ENCODE measurements at places on chromosomes 5 and 9.
A peak's percentile ranks its signal among the peaks of the same experiment; 100 is the strongest.

DNA sequence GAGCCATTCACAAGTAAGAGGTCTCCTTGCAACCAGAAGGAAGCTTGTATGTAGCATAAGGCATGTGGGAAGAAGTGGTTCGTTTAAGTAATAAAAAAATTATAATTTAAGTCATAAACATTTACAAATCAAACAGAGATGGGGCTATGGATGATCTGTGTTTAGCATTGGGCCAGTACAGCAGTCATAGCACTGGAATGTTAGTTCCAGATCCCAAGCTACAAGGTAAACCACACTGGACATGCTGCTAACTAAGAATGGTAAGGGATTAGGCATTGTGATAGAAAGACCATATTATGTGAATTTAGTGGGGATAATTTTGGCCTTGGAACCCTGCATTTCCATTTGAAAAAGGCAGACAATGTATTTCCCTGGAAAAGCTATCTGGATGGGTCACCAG, 170.4 kb upstream of the KCNN2 start:
- no peak overlapping the region for H3K27ac ChIP-seq
- no peak for DNase-seq
- no peaks in the 10 kb centered on the region for H3K27me3 ChIP-seq
- H3K4me1 ChIP-seq, result no peaks in the 10 kb centered on the region

- no peak for DNase-seq
- no peak overlapping the region for H3K27ac ChIP-seq
- H3K4me1 ChIP-seq, result no peaks in the 10 kb centered on the region
- no peaks in the 10 kb centered on the region for H3K27me3 ChIP-seq
- H3K36me3 ChIP-seq, result no peaks in the 10 kb centered on the region
Observed at GRCh38 chr5:153367466-153367865, 123.0 kb upstream of the GRIA1 start.

DNA sequence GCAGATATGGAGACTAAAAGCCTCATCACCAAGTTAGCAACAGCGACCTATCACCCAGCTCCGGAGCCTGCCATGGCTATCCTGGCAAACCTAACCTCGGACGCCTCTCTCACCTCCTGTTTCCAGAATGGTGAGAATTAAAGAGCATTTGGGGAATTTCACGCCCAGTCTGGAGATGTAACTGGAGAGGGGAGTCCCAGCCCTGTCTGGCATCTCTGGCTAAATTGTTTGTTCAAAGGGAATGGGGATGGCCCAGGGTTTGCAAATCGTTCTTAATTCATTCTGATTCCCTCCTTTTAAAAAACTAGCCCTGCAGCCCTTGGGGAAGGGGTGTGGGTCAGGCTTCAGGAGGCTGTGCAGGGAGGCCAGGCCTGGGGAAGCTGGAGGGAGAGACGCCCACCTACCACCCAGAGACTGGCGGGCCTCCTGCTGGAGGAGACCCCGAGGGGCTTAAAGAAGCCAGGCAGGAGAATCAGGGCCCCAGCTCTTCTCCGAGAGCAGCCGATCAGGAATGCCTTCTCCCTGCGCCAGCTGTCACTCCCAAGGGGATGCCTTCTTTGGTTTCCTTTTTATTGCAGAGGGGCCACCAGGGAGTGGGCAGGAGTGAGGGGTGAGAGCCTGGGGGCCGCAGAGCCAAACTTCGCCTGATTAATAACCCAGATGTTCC, 964 bp upstream of the COL5A1 start:
- H3K27ac ChIP-seq, result peak overlapping the region; percentile 64
- H3K4me1 ChIP-seq, result peaks cover 18% of the 10 kb centered on the region
- no peaks in the 10 kb centered on the region for H3K27me3 ChIP-seq
- peak overlapping the region; percentile 64 for H3K4me3 ChIP-seq

DNA sequence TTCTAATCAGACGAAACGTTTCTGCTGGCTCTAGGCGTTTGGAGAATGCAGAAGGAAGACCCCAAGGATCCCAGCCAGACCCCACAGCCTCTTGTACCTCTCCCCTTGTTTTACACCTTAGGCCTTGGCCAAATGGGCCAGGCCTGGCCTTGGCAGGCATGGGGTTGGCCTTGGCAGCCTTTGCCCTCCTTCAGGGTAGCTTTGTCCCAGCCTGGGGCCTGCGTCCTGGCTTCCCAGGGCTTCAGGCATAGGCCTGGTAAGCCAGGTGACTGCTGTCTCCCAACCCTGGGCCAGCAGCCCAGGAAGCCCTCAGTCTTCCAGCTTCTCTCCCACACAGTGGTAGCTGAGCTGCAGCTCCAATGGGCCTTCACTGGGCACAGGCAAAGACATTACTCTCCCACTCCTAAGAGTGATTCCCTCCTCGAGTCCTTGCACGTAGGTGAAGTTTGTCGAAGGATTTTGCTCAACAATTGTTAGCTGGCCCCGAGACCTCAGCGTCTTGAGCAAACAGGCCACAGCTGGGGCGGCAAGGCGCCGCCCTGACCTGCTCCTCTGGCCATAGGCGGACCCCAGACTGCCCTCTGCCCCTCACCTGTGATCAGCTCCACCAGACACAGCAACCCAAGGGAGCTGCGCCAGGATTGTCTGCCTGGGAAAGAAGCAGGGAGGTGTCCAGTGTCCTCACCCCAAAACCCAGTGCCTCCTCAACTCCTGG, 1.1 kb upstream of the PITX1 start:
- DNase-seq, result peak; percentile 16
- peaks cover 26% of the 10 kb centered on the region for H3K4me1 ChIP-seq
- H3K27me3 ChIP-seq, result peaks cover 93% of the 10 kb centered on the region
- H3K27ac ChIP-seq, result no peak overlapping the region

DNA sequence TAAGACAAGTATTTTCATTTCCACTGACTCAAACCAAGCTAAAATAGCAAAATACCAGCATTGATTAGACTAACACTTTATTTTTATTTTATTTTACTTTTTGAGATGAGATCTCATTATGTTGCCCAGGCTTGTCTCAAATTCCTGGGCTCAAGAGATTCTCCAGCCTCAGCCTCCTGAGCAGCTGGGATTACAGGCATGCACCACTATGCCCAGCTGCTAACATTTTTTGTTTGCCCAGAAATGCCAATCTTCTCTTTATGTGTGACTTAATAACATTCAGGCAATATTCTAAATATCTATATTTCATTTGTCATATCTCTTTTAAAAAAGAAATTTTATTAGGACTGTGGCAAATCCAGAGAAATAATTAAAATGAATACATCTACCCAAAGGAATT, 55.0 kb downstream of the OXCT1 start:
- DNase-seq, result no peak
- no peak overlapping the region for H3K4me3 ChIP-seq
- H3K27me3 ChIP-seq, result no peaks in the 10 kb centered on the region
- no peak overlapping the region for H3K27ac ChIP-seq
- H3K4me1 ChIP-seq, result peaks cover 5% of the 10 kb centered on the region

DNA sequence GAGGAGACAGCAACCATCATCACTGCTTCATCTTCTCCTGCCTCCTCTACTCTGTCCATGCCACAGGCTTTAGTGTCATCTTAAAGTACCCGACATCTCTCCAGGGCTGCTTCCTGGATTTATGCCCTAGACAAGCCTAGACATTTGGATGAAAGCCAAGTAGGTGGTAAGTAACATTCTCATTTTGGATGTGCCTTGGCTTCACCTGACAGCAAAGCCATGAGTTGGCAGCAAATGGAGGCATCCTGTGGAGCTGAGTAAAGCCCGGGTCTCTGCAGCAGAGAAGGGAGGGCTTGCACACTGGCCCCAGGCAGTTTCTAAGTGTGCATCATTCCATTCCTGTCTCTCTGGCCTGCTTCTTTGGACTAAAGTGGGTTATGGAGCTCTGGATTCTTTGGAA, 299.1 kb downstream of the DMAC1 start:
- H3K4me3 ChIP-seq, result no peak overlapping the region
- no peak for DNase-seq
- no peak overlapping the region for H3K27ac ChIP-seq
- no peaks in the 10 kb centered on the region for H3K36me3 ChIP-seq
- no peaks in the 10 kb centered on the region for H3K27me3 ChIP-seq
- H3K4me1 ChIP-seq, result no peaks in the 10 kb centered on the region

DNA sequence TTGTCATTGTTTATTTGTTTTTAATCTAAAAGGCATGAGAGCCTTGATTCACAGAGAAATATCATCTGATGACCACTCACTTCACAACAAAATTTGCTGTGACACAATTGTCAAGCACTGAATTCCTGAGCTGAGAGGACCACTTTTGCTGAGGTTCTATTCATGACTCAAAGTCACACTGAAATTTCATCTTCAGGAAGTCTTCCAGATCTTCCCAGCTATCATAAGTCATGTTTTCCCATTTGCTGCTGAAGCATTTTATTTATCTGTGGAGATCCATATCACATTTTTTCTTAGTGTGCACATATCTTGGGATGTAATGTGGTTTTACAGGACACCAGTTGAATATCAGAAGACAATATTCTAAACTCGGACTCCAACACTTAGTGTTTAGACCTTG, 255.1 kb upstream of the TRIM32 start:
- H3K4me3 ChIP-seq, result no peak overlapping the region
- no peaks in the 10 kb centered on the region for H3K4me1 ChIP-seq
- no peak overlapping the region for H3K27ac ChIP-seq
- H3K36me3 ChIP-seq, result no peaks in the 10 kb centered on the region
- DNase-seq, result no peak

DNA sequence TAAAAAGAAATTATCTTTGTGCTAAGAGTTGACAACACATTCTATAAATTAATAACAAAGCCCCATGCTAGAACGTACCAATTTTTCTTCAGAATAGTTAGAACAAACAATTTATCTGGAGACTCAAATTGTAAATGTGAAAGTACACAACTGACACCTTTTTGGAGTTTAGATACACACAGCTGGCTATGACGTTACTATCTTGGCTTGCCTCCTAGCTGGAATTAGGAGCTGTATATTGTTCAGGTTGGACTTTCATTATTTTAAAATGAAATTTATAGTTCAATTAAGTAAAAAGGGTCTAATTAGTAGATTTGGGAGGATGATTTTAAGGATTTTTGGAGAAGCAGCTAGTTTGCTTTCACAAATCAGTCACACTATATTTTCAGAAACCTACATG, 393.9 kb upstream of the RIOK2 start:
- no peaks in the 10 kb centered on the region for H3K4me1 ChIP-seq
- no peaks in the 10 kb centered on the region for H3K27me3 ChIP-seq
- DNase-seq, result no peak
- H3K4me3 ChIP-seq, result no peak overlapping the region
- no peak overlapping the region for H3K27ac ChIP-seq

GRCh38 chr5:179343719-179344430, 1.4 kb downstream of the ADAMTS2 start:
- H3K4me1 ChIP-seq, result peaks cover 23% of the 10 kb centered on the region
- H3K4me3 ChIP-seq, result peak overlapping the region; percentile 69
- H3K27me3 ChIP-seq, result peaks cover 38% of the 10 kb centered on the region
- H3K36me3 ChIP-seq, result no peaks in the 10 kb centered on the region
- DNase-seq, result no peak
- H3K27ac ChIP-seq, result peak overlapping the region; percentile 46

- H3K27me3 ChIP-seq, result no peaks in the 10 kb centered on the region
- DNase-seq, result no peak
- no peak overlapping the region for H3K4me3 ChIP-seq
- no peaks in the 10 kb centered on the region for H3K36me3 ChIP-seq
- no peak overlapping the region for H3K27ac ChIP-seq
- no peaks in the 10 kb centered on the region for H3K4me1 ChIP-seq
Observed at GRCh38 chr9:113436728-113437515, 26.4 kb downstream of the C9orf43 start.

DNA sequence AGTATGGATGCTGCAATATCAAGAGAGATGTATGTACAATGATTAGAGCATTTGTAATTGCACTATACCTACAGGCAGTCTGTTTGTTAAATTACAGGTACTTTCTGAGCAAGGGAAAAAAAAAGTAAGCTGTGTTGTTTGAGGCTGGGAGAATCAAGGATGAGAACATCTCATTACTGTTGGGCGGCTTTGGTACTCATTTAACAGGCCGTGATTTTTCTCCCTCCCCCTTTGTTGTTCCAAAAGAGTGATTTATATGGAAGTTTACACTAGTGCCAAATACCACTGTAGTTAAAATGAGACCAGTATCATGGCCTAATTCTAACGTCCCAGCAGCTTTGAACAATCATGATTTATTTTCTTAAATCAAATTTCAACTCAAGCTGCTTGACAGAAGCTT, 71.2 kb upstream of the GNA14 start:
- H3K4me3 ChIP-seq, result no peak overlapping the region
- DNase-seq, result no peak
- no peaks in the 10 kb centered on the region for H3K27me3 ChIP-seq
- no peak overlapping the region for H3K27ac ChIP-seq
- no peaks in the 10 kb centered on the region for H3K36me3 ChIP-seq

DNA sequence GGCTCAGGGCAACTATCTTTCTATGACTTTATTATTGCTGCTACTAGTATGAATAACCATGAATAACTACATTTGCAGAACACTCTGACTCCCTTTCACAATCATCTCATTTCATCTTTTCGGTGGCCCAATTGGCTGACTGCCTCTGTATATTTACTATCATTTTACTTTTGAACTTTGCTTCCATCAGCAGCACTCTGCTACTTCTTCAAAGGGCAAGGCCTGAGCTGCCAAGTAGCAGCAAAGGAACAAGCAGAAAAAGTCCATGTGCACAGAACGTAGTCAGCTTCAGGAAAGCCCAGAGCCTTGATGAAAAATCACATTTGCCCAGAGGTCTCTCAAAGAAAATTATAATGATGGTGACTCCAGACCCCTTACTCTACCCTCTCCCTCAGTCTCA, 214.5 kb upstream of the PUM3 start:
- H3K36me3 ChIP-seq, result no peaks in the 10 kb centered on the region
- no peak overlapping the region for H3K27ac ChIP-seq
- no peaks in the 10 kb centered on the region for H3K27me3 ChIP-seq
- H3K4me3 ChIP-seq, result no peak overlapping the region

- no peaks in the 10 kb centered on the region for H3K27me3 ChIP-seq
- H3K4me3 ChIP-seq, result no peak overlapping the region
- no peaks in the 10 kb centered on the region for H3K4me1 ChIP-seq
- no peak for DNase-seq
Observed at GRCh38 chr9:125755340-125755739, 8.2 kb downstream of the PBX3 start.

- H3K4me1 ChIP-seq, result no peaks in the 10 kb centered on the region
- H3K4me3 ChIP-seq, result no peak overlapping the region
- H3K27ac ChIP-seq, result no peak overlapping the region
- no peak for DNase-seq
Observed at GRCh38 chr5:16978296-16978695, 42.2 kb upstream of the MYO10 start.

GRCh38 chr9:115117999-115118878, at the start of gene TNC:
TNC (minus strand) TSS chr9:115118157; CDS start chr9:115091018, 27,139 bp downstream.
- no peaks in the 10 kb centered on the region for H3K36me3 ChIP-seq
- peaks cover 11% of the 10 kb centered on the region for H3K4me1 ChIP-seq
- no peaks in the 10 kb centered on the region for H3K27me3 ChIP-seq

GRCh38 chr9:78127279-78128225, 95.9 kb upstream of the GNAQ start:
- no peak overlapping the region for H3K27ac ChIP-seq
- DNase-seq, result no peak
- no peak overlapping the region for H3K4me3 ChIP-seq
- no peaks in the 10 kb centered on the region for H3K4me1 ChIP-seq
- peaks cover 10% of the 10 kb centered on the region for H3K27me3 ChIP-seq
